ENCODE measurements at places on chromosomes 2 and 18.

DNA sequence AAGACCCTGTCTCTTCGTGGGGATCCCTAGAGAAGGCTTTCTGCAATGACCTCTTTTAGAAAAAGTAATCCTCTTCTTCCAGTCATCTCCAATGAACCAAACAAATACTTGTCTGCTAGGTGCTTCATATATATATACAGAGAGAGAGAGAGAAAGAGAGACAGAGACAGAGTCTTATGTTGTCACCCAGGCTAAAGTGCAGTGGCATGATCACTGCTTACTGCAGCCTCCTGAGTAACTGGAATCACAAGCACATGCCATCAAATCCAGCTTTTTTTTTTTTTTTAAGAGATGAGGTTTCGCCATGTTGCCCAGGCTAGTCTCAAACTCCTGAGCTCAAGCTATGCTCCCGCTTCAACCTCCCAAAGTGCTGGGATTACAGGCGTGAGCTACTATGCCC lies 18.6 kb upstream of the PKDCC start:
- DNase-seq = no peak

DNA sequence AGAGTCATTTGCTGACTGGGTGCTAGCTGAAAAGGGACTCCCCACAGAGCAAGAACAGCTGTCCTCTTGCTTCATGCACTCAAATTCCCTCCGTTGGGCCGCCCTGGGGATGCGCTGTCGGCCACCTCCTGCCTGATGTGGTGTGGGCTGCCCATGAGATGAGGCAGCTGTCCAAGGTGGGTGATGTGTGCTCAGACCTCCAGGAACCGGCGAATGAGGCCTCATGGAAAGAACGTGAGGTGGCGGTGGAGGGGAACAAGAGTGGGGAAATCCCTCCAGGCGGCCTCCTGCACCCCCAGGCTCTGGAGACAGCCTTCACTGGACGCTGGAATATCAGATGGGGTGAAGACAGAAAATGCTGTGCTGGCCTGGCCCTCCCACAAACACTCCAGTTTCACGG lies 79.8 kb downstream of the LONRF2 start:
- no peak for DNase-seq

- no peak for DNase-seq
These were observed 12.4 kb downstream of the NMI start for GRCh38 chr2:151277067-151277466.

- DNase-seq = no peak
These were observed 633 bp upstream of the ILKAP start for GRCh38 chr2:238203973-238204683.

- DNase-seq = peak; percentile 12
These were observed 141.1 kb downstream of the HDAC4 start for GRCh38 chr2:239259603-239260298.

- no peak for DNase-seq
These were observed 369.7 kb downstream of the RAD51AP2 start for GRCh38 chr2:17148407-17149145.

- DNase-seq = peak; percentile 94
These were observed at the start of gene MARCHF7 for GRCh38 chr2:159712143-159712928. Gene MARCHF7, plus strand, starts transcription at chr2:159712506. Its CDS starts 16,517 bp downstream, at chr2:159729023.

DNA sequence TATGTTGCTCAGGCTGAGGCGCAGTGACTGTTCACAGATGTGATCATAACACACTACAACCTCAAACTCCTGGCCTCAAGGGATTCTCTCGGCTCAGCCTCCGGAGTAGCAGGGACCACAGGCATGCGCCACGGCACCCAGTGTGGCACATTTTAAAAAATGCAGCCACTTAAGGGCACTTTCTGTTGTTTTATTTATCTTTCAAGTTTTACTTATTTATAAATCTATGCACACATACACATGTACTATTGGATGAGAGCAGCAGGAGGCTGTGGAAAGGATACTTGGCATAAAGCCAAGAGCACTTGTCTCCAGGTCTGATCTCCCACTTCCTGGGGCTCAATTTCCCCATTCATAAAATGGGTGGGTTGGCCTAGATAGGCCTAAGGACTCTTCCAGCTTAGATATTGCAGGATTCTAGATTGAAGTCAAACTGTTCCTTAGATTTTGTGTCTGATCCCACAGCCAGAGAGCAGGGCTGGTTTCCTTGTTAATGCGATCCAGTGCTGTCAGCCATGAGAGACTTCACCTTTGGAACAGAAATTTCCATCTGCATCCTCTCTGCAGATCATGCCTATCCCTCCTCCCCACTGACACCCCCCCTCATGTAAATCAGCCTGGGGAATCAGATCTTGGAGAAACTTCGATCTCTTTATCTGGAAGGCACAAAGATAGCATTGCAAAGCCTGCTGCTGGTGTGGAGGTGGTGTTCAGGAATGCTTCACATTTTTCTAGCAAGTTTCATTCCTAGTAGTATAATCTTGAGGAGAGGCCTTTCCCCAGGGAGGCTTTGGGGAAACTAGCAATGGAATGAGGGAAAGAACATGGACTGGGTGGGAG lies 24.7 kb downstream of the PCBP1 start:
- DNase-seq = no peak

GRCh38 chr18:77098029-77098428 lies 34.6 kb downstream of the MBP start:
- no peak for DNase-seq

GRCh38 chr2:53167227-53167626 lies 600.4 kb upstream of the CHAC2 start:
- DNase-seq = no peak

DNA sequence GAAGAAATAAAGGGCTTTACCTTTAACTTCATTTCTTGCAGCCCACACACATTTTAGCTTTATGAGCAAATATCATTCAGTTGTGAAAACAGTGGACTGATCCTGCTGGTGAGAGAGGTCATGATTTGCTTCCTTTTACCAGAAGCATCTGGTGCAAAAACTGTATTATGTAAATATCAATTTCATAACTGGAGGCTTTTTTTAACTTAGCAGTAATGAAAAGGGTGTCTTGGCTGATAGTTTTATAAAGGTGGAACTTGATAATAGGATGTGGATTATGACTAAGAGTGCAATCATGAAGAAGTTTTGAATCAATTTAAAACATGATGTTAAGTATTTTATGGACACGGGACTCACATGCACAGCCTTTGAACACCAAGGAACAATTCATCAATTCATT lies 304.4 kb downstream of the GULP1 start:
- no peak for DNase-seq

DNA sequence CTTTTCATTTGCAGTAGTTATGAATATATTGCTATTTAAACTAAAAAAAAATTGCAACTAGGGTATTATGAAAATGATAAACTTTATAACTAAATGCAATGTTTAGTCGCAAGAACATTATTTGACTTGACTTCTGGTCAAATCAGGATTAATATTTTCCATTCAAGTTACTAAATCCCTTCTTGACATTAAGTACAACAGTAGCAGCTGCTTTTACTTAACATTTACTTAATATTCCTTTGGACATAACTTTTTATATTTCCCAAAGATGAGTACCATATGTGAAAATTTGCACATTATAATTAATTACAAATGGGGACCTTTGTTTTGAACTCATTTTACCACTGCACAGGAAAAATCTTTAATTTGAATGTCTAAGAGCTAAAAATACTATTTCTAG lies 74.0 kb downstream of the PMS1 start:
- no peak for DNase-seq

DNA sequence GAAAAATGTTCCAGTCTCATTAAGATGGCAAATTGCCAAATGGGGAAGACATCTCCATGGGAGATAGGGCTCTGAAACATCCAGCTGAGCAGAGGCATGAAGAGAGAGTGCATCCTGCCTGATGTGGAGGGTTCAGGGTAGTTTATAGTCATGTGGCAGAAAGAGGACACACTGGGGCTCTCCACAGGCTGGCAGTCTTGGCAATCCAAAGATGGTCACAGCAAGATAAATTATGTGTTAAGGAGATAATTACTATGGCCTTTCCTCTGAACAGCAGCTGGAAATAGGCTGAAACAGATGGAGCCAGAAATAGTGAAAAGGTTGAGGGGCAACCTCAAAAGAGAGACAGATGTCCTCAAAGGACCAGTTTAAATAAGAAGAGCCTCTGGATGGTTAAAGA lies 97.2 kb downstream of the DCC start:
- no peak for DNase-seq

DNA sequence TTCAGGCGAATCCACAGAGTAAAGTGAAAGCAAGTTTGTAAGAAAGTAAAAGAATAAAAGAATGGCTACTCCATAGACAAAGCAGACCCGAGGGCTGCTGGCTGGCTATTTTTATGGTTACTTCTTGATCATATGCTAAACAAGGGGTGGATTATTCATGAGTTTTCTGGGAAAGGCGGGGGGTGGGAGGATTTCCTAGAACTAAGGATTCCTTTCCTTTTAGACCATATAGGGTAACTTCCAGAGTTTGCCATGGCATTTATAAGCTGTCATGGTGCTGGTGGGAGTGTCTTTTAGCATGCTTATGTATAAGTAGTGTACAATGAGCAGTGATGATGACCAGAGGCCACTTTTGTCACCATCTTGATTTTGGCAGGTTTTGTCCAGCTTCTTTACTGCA lies 59.8 kb downstream of the SLC4A3 start:
- no peak for DNase-seq

- no peak for DNase-seq
These were observed 1.1 kb upstream of the SSB start for GRCh38 chr2:169797601-169798000.

GRCh38 chr2:196245378-196246140 lies 74.2 kb upstream of the STK17B start:
- no peak for DNase-seq

- peak; percentile 30 for DNase-seq
These were observed 4.8 kb downstream of the TNFRSF11A start for GRCh38 chr18:62329691-62330454.

- peak; percentile 24 for DNase-seq
These were observed 45.4 kb downstream of the RASGRP3 start for GRCh38 chr2:33521791-33522281.

DNA sequence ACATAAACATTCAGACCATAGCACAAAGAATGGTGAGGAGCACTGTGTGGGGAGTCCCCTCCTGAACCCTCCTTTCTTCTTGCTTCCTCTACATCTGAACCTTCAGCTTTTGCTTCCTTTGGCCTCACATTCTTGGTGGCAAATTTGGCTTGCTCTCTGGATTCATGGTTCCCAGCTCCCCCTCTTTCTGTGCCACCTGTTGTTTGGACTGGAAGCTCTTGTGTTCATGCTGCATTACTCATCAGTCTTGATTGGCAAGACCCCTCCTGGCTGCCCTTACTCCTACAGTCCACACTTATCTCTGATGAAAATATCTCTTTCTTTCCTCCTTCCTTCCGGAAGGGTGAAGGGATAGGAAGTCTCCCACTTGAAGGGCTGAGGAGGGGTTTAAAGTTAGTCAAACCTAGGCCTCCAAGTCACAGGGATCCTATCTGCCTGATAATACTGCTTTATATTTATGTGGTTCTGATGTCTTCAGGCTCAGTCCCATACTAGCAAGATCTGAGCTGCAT lies 70.0 kb downstream of the MYO3B start:
- no peak for DNase-seq

DNA sequence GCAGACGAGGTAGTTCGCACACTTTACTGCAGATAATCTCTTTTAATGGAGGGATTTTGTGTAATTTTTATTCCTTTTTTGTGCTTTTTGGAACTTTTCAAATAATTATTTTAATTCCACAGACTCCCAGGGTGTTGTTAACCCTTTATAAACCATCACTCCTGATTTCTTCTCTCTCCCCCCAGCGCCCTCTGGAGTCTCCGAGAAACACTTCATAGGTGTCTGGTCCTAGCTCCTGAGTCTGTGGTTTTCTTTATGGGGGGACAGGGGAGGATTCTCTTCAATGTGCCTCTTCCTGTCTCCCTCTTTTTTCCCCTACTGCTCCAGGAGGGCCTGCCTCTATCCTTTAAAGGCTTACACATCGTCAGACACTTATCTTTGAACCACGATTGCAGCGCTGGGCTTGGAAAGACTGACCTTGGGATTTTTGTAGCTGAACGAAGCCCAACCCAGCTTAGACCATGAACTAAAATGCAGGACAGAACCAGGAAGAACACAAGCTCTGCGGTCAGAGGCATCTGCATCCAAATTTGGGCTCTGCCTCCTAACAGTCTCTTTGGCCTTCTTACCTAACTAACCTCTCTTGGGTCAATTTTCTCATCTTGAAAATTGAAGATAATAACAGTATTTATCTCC lies 7.1 kb upstream of the PKDCC start:
- DNase-seq = no peak

DNA sequence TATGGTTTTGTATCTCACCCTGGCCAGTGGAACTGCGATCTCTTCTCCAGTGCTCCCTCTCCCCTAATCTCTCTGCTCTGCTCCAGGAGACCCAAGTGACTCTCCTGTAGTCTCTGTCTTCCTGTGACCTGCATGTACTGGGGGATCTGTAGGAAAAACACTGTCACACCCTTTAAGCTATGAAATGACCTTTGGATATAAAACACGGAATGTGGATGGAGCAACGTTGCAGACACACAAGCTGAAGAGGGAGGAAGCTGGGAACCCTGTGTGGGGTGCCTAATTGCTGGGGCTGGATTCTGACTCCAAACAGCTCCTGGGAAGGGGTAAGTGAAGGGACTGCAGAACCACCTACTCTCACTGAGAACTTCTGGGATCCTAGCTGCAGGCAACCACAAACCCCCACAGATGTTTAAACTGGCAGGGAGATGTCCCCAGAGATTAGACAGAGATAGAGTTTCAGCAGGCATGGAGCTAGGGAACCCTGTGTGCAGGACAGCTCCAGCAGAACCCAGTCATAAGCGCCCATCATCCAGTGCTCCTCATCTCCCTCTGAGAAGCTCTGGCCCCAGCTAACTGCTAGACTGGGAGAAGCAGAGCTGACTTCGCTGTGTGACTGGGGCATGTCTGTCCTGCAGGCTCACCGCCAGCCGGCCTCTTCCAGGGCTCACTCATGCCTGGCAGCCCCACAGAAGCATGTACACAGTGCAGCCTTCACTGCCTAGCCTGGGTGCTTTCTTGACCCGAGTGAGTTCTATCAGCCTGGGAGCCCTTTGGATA lies 482.7 kb upstream of the SETBP1 start:
- no peak for DNase-seq

GRCh38 chr2:118046634-118047210 lies 32.9 kb upstream of the CCDC93 start:
- DNase-seq = no peak

DNA sequence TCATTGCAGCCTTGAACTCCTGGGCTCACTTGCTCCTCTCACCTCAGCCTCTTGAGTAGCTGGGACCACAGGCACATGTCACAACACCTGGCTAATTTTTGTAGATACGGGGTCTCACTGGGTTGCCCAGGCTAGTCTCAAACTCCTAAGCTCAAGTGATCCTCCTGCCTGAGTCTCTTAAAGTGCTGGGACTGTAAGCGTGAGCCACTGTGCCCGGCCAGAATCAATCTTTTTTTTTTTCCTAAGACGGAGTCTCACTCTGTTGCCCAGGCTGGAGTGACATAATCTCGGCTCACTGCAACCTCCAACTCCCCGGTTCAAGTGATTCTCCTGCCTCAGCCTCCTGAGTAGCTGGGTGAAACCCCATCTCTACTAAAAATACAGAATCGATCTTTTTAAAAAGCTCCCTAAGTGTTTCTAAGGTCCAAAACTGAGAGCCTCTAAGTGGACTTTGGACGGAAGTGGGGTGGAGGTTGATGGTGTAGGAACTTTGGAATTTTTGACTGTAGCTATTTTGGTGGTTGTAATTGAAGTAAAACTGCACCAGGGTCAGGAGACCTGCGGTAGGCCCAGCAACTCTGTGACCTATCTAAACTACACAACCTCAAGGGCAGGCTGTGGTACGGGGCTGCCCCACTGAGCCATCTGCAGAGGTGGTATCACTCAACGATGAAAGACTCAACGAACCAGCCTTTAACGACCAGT lies 82.9 kb downstream of the POLR1A start:
- no peak for DNase-seq

- DNase-seq = no peak
These were observed 110.4 kb downstream of the ANKRD44 start for GRCh38 chr2:197200051-197200761.

GRCh38 chr2:9712263-9712662 lies 81.5 kb upstream of the YWHAQ start:
- DNase-seq = no peak
